ENCODE measurements at places on chromosomes 4 and X.

DNA sequence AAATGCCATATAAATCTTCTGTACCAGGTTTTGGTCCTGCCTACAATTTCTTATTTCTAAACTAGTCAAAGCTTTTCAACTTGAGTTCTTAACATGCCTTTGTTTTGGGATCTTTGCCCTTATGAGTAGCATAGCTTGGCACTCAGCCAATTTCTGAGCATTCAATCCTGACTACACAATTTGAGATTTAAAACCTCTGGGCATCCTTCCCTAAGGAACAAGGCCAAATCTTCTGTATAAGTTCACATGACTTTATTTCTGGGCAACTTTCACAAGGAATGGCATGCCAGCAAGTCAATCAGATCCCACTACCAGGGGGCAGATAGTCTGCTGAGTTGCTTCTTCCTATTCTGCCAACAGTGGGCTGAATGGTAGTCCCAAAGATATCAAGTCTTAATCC, 254.2 kb downstream of the ADAMTS3 start:
- DNase-seq, result no peak

DNA sequence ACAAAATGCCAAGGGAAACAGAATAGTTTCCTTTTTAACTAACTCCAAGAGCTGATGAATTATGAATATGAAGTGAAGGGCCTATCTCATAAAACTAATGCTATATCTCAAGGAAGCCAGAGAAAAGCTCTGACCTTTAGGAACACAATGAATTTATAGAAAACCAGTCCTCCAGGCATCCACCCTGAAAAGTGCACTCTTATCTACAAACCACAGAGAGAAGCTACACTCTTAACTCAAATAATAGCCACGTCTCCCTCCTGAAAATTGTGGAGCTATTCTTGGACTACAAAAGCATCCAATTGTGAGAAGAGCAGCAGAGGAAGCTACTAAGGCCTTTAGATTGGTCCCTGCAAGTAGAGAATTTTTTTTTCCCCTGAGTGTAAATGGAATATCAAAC, 253.9 kb downstream of the IL15 start:
- no peak for DNase-seq

DNA sequence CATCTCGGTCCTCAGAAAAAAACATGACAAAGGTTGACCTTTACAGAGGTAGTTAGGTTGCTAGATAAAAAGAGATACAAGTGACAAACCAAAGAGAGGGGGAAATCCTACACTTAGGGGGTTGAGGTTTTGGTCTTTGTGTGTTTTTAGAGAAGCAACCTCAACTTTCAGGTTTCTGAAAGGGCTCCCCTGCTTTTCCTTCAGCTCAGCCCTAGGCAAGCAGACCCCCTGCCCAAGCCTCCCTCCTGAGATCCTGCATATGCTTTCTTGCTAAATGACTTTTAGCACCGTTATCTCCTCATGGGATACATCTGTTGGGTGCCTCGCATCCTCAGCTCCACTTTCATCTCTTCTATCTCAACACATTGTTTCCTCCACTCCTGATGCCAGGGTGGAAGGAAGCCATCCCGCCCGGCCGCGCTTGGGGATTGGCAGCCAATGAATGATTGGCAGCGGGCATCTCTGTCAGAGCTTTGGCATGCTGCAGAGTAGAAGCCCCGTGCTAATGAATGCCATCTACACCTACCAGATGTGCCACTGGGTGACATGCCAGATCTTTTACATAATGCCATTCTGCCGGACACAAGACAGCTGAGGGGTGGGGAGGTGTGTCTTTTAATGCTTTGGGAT, 15.0 kb upstream of the PRDM8 start:
- DNase-seq, result no peak

GRCh38 chr4:26015133-26015651, 101.2 kb downstream of the SMIM20 start:
- DNase-seq, result no peak

DNA sequence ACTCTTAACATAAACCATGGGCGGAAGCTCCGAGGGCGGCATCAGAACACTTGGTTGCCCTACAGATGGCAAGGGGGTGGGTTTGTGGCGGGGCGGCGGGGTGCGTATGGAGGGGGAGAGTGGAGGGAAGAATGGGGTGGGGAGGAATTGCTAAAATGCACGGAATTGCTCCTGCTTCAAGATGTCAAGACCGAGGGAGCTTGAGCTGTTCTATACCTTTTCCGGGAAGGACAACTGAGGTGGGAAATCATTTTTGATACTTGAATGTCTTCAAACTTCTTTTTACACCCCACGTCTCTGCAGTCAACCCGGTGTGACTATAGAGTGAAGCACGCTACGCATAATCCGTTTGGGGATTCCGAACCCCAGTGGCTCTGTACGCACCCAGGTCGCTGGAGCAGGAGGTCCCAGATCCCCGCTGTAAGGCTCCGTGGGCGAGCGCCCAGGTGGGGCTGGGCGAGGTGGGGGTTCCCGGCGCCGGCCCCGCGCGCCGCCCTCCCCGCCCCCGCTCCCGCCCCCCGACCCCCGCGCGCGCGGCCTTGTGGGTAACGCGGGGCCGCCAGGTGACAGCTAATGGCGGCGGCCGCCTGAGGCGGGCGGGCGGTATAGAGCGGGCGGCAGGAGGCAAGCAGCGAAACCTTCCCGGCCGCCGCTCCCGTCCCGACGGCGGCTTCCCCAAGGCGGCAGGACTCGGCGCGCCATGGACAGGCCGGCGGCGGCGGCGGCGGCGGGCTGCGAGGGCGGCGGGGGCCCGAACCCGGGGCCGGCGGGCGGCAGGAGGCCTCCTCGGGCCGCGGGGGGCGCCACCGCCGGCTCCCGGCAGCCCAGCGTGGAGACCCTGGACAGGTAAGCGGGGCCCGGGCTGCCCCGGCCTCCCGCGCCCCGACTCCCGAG, at the start of gene MTMR1:
MTMR1 (plus strand) TSS at position 566 of the 894 bp plus-strand sequence; CDS start at position 701, 135 bp downstream.
- DNase-seq, result peak; percentile 36

DNA sequence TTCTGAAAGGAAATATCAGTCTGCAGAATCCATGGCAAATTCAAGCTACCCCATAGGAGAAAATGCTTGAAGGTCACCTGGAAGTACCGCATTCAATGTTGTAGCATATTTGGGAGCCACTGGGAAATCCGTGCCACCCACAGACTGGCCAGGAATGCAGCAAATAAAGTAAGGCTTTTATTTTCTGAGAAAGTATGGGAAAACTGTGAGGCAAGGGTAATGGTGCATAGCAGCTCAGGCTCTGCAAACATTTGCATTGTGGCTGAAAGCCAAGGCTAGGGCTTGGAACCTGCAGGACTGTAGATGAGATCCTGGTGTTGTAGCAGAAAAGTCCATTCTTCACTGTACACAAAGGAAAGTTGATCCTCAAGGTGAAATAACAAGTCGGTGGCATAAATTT, 450.9 kb upstream of the NR3C2 start:
- no peak for DNase-seq

DNA sequence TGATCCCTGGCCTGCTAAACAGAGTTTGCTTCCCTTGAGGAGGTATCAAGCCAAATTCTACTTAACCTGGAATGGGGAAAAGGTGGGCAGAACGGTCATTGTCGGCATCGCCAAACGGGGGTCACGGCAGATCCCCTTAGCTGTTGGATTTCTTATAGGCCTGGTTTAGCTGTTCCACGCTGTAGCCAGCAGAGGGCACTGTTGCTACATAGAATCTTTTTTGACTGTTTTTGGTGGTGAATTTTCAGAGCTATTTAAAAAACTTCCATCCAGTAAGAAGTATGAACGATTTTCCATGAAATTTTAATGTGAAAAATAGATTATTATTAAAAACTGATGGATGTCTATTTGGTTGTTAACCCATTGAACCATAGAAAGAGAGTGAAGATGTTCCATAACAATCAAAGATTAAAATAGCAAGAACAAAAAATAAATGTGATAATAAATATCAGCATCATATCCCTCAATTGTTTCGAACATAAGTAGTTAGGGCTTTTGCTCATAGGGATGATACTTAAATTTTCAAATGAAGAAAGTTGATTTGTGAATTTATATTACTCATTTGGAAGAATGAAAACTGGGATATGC, 56.6 kb downstream of the LINC00632 start:
- DNase-seq, result peak; percentile 26

DNA sequence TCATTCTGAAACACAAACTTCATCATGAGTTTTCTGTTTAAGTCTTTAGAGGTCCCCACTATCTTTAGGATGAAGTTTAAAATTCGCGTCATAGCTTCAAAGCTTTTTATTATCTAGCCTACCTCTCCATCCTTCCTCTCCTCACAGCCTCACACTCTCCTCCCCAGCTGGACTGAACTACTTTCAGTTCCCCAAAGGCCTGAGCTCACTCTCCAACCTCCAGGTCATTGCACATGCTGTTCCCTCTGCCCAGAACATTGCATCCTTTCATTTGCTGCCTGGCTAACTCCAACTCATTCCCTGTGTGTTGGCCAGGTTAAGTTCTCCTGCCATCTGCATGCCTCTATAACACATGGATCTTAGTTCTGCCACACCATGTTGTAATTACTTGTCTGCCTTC, 2.9 kb upstream of the OTUD5 start:
- no peak for DNase-seq

DNA sequence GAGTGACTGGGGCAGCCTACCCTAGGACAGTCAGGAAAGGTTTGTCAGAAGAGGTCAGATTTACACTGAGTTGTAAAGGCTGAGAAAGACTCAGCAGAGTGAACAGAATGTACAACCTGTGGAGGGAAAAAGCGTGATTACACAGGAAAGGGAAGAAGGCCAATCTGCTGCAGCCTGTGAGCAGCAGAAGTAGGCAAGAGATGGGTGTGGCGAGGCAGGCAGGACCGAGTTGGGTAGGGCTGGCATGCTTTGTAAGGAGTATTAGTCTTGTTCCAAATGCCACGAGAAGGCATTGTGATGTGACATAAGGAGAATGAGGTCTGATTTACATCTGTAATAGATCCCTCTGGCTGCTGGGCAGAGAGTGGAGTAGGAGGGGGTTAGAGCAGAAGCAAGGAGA, 12.6 kb downstream of the SGMS2 start:
- no peak for DNase-seq

DNA sequence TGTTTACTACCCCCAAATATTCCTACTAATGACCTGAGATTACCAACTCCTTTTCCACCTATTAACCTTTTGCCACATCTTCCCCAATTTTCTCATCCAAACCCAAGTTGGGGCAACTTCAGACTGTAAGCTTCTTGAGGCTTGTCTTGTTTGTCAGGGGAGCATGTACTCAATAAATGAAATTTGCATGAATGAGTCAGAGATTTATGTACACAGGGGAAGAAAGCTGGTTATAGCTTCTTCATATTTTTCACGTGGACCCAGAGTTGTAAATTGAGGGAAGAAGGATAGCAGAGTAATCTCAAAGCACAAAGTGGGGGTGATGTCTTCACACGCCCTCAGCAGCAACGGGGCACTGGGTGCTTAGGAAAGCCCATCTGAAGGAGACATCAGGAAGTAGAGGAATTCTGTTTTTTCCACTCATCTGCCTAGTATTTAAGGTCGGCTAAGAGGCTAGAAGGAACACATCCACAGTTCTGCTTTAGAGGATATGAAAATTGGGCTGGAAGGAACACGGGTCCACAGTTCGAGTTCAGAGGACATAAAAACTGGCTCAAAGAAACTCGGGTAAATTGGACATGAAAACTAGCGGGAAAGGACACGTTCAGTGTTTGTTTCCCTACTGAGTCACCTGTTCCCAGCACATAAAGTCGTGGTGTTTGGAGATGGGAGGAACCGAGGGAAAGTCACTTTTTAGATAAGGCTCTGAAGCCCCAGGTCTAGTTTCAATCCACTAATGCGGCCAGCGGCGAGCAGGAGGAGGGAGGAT, 696 bp upstream of the CA5B start:
- no peak for DNase-seq

GRCh38 chrX:108001218-108001814, 19.1 kb upstream of the TEX13B start:
- no peak for DNase-seq

DNA sequence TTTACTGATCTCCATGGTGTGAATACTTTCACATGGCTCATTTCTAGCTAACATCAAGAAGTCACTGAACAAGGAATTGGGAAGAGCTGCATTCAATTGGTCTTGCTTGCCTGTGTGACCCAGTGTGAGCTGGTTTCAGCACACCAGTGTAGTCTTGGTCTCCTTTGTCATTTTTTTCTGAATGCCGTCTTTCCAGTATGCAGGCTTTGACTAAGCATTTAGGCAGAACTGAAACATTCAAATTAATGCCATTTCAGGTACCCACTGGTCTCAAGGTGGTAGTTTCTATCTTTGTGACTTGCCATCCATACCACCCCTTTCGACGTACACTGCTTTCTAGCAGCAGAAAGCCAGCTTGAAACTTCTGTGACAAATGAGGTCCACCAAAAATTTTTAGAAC, 550.5 kb upstream of the BOD1L1 start:
- no peak for DNase-seq

DNA sequence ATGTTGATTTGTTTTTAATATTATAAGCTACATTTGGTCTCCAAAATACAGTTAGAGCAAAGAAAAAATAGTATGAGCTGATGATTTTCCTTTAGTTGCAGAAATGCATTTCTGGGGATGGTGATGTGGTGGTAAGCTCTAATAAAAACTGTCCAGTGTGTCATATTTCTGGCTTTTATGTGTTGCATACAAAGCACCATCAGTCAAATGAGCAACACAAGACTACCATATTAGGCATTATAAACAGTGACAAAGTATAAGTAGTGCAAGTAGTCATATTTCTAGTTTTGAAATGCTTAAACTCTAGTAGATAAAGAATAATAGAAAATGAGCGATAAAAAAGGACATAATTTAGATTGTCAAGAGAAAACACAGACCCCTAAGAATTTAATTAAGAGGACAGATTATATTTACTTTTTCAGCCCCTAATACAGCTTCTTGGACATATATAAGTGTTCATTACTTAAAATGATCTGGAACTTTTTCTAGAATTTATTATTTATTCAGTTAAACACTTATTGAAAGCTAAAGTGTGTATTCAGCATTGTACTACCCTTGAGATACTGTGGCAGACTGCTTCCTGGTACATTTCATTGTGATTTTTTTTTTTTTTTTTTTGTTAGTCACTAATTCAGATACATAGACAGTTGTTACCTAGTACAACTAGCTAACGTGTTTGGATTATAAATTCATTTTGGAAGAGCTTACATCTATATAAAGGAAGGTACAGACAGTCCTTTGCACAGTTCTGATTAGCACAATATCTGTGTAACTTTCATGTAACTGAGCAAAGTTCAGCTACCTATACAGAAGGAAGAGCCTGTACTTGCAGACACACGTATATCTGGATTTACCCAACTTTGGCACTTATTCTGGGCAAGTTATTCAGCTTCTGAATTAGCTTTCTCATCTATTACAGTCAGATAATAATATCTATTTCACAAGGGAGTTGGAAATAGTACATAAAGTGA, 22.3 kb downstream of the RAP1GDS1 start:
- no peak for DNase-seq

GRCh38 chrX:130789793-130790192, 113.2 kb downstream of the ENOX2 start:
- DNase-seq, result no peak

DNA sequence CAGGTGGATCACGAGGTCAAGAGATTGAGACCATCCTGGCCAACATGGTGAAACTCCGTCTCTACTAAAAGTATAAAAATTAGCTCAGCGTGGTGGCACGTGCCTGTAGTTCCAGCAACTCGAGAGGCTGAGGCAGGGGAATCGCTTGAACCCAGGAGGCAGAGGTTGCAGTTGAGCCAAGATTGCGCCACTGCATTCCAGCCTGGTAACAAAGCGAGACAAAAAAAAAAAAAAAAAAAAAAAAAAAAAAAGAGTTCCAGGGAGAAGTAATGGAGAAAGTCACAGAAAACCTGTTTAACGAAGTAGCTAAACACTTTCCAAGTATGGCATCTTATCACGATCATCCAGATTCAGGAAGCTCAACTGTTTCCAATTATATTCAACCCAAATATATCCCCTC, 10.9 kb downstream of the KLHL4 start:
- no peak for DNase-seq

- no peak for DNase-seq
These were observed 297.2 kb upstream of the GALNT7 start for GRCh38 chr4:172871381-172871780.
